ENCODE measurements at places on chromosomes 13 and 19.

DNA sequence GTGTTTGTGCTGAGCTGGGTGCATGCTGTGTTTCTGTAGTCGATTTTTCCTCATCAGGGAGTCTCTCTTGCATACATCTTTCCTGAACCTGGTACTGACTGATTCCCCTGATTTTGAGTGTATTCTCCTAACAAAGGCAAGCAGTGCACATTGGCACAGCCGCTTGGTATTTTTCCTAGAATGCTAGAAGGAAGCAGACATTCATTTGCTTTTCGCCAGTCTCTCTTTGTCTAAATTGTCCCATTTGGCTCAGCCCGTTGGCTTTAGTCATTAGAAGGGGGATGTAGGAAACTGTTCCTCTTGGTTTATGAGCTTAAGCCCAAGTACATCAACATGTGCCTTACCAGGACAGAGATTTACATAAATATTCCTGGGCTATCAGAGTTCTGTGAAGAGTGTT lies 266.1 kb upstream of the TMTC4 start:
- DNase-seq, result no peak

DNA sequence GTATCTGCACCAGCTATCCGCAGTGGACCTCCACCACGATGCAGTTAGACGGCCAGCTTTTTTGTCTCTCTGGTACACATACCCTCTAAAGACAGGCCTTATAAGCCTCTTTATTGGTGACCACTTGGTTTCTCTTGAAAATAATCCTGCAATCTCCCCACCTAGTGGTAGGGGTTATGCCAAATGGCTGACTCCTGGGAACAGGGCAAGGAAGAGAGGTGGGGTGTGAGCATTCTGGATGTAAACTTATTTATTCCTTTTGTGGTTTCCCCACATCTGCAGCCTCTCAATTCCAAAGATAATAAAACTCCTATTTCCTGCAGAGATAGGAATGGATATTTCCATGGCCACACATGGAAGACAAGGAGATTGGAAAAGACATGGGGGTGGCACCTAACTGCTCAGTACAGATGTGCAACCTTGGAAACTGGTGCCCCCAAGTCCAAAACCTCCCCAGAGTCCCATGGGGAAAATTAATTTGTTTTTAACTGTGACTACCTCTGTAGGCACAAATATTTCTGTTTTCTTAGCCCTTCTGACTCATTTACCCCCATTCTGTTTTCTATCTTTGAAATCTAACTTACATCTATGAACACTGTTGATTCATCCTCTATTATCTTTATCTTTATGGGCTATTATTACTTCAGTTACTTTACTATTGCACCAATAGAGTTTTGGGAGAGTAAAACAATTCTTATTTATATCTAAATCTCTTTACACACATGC lies 112.7 kb upstream of the TSHZ3 start:
- no peak for DNase-seq

DNA sequence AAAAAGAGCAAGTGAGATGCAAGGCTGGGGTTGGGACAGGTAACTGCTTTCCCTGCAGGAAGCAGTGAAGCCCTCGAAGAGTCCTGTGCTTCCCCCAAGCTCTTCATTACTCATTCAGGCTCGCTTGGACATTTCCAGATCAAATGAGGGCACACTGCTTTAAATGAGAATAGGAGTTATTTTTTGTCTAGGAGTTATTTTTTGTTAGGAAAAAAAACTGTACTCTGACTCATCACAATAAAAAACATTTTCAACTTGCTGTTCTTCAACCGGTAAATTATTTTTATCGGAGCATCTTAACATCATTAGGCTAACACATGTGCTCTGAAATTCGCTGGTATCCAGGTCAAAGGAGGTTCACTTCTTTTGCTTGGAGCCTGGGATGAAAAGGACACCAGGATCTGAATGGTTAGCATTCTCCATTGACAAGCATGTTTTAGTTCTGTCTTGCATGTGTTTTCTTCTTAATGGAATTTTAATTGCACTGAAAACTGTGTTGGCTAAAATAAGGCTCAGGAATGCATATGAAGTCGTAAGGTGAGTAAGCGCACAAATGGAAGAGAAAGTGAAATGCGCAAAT lies 80.7 kb upstream of the STK24 start:
- no peak for DNase-seq

- DNase-seq, result no peak
Measured at GRCh38 chr13:112182251-112182650, 115.3 kb downstream of the SOX1 start.

DNA sequence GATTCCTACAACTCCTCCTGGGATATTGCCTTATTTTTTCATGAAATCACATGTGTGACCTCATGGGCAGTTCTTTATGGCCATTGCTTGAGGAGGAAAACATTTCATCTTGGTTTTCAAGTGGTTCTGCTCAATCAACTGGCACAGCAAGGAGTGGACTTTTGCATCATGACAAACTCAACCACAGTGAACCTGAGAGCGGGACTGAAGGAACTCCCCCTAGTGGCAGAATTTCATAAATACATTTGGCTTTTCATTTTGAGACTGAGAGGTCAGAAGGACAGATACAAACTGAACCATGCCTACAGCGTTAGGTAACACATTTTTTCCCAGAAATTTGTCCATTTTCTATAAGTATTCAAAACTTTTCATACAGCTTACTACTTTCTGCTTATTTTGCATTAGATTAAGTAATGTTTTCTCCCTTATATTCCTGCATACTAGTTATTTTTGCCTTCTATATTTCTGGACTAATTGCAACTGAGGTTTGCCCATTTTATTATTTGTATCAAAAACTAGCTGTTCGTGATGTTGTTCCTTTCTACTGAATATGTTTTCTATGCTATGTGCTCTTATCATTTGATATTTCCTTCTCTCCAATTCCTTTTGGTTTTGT lies 13.4 kb upstream of the SIGLEC12 start:
- DNase-seq, result no peak

DNA sequence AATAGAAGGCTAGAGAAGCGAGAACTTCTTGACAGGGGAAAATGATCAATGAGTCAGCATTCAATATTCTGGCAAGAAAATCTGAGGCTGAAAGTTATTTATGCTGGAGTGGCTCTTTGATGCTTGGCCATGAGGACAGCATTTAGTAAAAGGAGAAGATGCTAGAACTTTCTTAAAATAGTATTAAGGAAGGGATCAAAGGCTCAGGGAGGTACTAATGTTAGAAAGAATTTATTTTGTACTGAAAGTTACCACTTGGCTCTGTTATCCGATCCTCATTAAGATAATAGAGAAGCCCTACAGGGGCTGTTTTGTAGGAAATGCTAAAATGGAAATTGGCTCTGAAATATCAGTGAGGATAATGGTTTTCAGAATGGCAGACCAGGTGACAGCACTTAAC lies 1774.6 kb upstream of the PCDH20 start:
- no peak for DNase-seq

GRCh38 chr19:33487901-33488800 lies 33.4 kb downstream of the PEPD start:
- no peak for DNase-seq

DNA sequence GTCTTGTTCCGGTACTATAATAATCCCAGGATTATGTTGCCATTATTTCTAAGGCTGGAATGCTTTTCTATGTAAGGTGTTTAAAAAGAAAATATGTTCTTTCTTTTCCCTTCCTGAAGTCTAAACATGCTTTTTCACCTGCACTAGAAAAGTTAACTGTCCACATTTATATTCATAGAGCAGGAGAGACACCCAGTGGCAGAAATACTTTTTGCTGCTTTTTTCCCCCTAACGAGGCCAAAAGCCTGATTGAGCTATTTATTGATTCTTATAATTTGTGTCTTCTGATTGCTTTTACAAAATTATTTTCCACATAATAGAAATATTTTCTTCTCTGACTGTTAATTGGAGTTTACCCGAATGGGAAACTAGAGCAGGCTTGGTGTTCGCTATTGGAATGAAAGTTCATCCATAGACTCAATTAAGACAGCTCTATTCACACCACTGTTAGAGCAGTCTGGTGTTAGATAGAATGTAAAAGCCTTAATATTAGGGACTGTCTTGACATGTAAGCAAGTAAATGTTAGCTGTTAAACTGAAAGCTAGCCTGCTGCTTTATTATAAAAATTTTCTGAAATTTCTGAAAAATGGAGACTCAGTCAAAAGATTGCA lies 15.8 kb downstream of the GPR180 start:
- no peak for DNase-seq

DNA sequence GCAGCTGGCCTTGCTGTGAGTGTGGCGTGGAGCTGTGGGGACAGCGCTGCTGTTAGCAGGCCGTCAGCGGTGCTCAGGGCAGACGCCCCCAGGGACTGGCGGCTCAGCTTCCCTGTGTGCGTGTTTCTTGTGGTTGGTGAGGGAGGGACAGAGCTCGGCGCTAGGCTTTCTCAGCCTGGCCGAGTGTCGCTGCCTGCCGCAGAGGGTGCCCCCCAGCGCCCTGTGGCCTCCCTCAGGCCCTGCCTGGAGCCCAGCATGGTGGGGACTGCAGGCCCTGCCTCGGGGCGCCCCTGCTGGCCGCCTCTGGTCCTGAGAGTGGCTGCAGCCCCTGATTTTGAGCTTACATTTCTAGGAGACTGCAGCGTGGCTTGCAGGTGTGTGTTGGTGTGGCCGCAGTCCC lies 35.5 kb downstream of the DOT1L start:
- DNase-seq, result no peak

- DNase-seq, result no peak
Measured at GRCh38 chr13:51856027-51856736, 5.6 kb upstream of the CCDC70 start.

GRCh38 chr19:4134351-4134750 lies 10.4 kb upstream of the MAP2K2 start:
- no peak for DNase-seq

GRCh38 chr19:38632476-38633213 lies 13.7 kb downstream of the EIF3K start:
- DNase-seq, result no peak
